NCI-H510A treated with DMSO at 0.1 percent for 48 hours (cell line): ENCODE measurements at places on chromosomes 6 and 20.

- DNase-seq: peak; percentile 80
Measured at GRCh38 chr20:35447082-35447789, 8.2 kb upstream of the CEP250 start.

DNA sequence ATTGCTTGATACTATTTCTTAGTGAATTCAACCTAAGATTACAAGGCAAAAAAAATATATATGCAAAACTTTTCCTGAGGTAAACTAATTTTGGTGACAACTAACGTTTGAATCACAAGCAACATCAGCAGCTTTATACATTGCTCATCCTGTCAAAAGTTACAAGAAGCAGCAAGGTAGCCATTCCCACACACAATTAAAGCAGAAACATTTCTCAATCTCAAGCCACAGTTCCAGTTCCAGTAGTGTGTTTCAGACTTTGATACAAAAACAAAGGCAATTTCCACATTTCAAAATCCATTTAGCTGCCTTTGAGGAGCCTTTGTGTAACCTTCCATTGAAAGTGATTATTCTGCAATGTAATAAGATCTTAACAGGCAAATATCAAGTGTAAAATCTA is 191.0 kb downstream of the WDR27 start:
- DNase-seq: no peak

DNA sequence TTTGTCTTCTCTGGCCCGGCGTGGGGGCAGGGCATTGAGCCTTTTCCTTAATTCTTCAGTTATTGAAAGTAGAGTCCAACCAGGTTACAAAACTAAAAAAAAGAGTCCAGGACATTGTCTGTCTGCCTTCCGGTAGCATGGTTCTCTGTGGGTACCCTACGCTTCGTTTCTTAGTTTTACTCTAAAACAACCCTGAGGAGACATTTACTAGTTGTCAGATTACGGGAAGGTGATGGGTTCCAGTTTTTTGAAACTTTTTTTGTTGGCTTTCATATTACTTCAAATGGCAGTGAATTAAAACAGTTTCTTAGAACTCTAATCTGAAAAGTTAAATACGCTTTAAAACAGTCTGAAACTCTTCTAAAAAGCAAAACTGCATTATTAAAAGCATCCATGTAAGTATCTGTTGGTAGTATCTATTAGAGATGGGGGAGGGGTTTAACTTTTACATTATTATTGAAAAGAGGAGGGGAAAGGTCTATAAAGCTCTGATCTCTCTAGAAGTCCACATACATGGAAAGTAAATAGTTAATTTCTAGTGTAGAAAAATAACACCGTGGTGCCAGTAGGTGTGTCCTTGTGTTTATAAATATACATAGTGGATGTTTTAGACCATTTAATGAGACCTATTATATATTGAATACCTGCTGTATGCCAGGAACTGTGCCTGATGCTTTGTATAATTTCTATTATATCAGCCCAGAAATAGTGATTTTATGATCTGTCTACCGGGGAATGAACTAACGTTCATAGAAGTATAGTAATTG is 2.2 kb downstream of the BICRAL start:
- DNase-seq: peak; percentile 77

DNA sequence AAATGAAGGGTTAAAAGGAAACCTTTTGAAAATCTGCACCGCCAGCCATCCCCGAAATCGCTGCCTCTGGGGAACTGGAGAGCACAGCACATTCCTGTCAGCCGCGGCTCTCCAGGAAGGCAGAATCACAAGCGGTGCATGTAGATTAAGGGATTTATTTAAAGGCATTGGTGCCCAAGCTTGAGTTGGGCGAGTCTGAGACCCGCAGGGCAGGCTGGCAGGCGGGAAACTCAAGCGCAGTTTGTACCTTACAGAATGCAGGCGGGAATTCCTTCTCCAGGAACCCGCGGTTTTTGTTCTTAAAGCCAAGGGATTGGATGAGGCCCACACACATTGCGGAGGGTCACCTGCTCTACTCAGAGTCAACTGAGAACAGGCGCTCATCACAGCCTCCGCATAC is 10.8 kb downstream of the GPR31 start:
- no peak for DNase-seq

GRCh38 chr6:40894962-40895799 is 143.8 kb downstream of the UNC5CL start:
- no peak for DNase-seq

DNA sequence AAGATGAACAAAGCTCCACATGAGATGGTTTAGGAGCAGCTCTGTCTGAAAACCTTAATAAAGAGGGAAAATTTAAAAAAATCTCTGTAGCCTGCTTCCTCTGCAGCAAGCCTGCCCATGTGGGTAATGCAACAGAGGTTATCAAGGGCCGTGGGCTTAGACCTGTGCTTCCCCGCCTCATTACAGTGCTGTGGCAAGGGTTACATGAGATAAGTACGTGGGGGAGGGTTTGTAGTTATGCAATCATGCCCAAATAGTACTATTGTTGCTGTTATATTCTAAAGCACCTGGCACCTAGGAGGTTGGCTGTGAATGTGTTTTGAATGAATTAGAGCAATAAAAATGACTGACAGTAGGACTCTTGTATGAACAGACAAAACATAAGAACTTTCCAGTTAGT is 68.3 kb downstream of the PKHD1 start:
- peak; percentile 77 for DNase-seq

DNA sequence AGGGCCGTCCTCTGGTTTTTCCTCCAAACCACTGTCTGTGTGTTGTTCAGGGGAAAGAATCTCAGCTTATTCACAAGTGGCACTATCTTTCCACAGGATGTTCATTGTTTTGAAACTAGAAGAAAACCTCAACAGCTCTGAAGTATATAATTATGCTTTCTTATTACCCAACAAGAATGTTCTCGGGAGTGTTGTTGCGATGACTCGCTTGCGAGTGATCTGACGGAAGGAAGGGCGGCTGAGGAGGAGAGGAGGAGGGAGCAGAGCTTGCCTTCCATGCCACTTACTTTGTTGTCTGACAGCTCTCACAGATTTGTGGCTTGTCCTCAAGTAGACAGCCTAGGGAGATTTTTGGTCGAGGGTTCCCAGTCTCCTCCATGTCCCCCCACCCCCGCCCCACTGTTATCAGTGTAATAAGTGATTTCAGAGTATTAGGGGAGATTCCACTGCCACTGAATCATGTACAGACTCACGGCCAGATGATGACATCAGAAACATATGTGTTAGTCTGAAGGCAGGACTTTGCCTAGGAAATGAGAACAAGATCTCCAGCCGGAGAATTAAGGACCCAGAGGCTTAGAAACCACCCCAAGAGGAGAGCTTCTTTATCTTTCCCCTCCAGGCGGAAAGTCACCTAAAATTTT is 80.7 kb upstream of the CCN6 start:
- DNase-seq: no peak
